ENCODE measurements at places on chromosomes 1 and 21.
A peak's percentile ranks its signal among the peaks of the same experiment; 100 is the strongest.

DNA sequence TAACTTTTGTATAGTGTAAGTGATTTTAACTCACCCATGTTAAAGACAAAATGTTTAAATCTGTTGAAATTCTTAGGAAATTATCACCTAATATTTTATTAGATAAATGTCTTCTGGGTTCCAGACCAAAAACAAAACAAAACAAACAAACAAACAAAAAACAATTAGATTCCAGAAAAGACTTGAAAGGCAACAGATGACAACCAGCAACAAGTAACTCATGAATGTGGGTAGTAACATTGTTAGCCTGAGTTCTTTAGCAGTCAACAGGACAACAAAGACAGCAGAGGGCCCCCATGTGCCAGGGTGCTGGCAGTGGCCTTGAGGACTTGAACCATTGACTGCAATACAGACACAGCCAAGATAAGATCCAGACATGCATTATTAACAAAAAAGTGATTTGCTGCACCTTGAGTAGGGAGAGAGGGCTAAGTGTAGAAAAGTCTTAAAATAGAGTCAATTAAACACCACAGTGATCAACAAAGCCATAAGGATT, 2.4 kb upstream of the CD247 start:
- no peak for DNase-seq

DNA sequence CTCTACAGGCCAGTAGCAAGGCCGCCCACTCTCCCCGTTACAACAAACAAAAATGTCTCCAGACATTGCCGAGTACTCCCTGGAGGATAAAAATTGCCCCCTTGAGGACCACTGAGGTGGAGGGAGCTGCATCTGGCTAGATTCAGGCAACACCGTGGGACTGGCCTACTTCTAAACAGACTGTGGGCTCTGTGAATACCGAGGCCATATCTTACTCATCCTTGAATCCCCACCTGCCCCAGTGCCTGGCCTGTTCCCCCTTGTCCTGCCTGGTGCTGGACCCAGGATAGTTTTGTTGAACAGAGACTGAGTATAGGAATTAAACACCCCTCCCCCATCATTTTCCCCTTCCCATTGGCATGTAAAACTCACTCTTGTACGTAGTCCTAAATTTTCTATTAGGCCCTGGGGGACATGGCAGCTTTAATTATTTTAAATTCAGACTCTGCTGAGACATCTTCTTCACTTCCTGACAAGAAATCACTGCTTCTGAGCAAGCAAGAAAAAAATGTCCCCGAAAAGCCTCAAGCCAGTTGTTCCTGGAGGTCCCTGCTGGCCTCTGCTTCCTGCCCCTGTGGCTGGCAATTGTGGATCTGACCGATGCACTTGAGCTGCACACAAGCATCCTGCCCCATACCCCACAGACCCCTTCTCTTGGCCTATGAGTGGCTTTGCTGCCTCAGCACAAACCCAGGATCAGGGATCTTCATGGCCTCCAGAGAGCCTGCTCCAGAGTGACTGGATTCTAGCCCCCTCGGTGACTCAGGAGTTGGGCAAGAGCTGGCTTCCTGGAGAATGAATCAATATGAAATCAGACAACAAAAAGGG, 111.0 kb downstream of the ACTL8 start:
- DNase-seq: peak; percentile 79

DNA sequence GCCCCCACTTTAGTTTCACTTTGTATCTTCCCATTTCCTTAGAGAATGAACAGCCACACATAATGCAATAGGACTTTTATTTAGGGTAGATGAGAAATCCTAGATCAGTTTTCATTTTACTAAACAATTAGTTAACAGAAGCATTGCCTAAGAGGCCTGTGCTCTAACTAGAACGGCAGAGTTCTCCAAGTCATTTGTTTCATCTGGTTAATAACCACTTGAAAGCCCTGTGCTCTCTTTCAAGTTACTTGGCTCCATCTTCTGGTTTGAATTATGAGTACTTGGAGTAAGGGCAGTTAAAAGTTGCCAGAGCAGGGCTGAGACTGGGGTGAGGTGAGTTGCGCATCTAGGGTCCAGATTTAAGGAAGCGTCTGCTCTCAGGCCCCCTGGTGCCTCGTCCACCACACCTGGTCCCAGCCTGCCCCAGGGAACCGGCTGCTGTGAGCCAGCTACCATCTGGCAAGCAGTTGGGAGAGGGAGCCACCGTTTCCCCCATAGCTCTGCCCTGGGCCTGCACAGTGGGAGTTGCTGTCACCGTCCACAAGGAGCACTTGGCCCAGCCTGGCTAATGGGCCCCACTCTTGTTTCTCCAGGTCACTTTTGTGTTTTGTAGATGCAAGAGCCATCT, 18.1 kb upstream of the SLC44A3 start:
- peak; percentile 87 for DNase-seq

- DNase-seq: no peak
These were observed 43.4 kb downstream of the TSNAX start for GRCh38 chr1:231571904-231572303.

GRCh38 chr21:45541221-45542039, 810 bp downstream of the SLC19A1 start:
- DNase-seq: peak; percentile 41

DNA sequence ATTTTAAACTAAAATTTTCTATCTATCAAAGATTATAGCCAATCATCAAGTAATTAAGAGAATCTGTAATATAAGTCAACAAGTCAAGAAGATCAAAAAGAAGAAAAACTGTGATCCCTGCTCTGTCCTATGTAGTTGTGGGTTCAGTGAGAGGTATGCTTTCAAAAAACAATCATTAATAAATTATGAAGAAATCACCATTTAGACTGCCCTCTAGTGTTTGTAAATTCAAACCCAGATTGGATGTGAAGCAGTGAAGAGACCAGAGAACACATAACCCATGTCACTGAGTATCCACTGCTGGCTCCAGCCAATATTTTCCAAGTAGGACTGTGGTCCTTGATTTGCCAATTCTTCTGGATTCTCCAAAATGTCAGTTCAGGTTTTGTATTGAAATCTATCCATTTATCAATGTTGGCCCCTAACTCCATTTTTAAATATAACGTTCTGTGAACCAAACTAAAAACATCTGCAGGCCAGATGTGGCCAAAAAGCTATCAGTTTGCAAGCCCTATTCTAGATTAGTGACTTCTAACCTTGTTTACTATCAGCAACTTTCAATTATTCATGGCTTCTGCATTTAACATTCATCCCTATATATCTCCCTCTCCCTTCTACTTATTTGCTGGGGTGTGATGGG, 467.5 kb upstream of the CXADR start:
- peak; percentile 45 for DNase-seq

GRCh38 chr1:81208441-81208840, 592.3 kb upstream of the ADGRL2 start:
- DNase-seq: no peak

DNA sequence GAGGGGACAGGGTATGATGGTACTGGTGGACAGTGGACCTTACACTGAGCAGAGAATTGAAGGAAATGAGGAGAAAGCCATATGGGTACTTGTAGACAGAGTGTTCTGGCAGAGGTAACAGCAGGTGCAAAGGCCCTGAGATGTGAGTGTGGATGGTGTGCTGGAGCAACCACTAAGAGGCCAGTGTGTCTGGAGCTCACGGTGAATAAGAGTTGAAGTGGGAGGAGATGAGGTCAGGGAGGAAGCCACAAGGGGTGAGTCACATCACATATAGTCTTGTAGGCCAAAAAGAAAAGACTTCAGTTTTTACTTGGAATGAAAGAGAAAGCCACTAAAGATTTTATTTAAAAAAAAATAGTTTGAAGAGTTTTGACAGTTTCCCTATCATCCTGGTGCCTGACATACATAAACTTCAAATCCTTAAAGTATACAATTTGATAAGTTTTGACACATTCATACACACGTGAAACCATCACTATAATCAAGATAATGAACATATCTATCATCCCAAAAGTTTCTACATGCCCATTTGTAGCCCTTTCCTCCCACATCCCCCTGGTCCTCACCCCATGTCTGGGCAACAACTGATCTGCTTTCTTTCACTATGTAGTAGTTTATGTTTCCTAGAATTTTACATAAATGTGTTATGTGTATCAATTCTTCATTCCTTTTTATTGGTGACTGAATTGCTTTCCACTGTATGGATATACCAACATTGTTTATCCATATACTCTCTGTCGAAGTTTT, 148.4 kb downstream of the GPATCH2 start:
- peak; percentile 86 for DNase-seq

DNA sequence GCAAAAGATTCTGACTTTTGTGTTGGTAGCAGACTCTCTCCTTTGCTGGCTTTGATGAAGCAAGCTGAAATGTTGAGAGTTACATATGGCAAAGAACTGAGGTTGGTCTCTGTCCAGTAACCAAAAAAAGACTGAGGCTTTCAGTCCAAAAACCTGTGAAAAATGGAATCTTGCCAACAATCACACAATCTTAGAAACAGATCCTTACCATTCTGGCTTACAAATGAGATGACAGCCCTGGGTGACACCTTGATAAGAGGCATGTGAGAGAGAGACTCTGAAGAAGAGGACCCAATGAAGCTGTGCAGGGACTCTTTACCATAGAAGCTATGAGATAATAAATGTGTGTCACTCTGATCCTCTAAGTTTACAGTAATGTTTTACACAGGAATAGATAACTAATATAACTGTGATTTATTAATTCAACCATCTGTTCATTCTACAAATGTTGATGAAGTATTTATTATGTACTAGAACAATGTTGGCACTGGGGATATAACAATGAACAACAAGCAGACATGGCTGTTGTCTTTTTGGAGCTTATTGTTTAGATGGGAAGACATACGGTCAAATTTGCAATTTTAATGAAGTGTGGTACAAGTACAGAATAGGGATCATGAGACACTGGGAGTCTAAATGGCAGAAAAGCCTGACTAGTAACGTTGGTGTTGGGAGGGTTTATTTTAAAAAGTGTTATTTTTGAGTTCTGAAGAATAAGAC, 251.0 kb downstream of the OLFM3 start:
- no peak for DNase-seq

GRCh38 chr1:44417351-44418021, 12.4 kb downstream of the RNF220 start:
- peak; percentile 30 for DNase-seq

DNA sequence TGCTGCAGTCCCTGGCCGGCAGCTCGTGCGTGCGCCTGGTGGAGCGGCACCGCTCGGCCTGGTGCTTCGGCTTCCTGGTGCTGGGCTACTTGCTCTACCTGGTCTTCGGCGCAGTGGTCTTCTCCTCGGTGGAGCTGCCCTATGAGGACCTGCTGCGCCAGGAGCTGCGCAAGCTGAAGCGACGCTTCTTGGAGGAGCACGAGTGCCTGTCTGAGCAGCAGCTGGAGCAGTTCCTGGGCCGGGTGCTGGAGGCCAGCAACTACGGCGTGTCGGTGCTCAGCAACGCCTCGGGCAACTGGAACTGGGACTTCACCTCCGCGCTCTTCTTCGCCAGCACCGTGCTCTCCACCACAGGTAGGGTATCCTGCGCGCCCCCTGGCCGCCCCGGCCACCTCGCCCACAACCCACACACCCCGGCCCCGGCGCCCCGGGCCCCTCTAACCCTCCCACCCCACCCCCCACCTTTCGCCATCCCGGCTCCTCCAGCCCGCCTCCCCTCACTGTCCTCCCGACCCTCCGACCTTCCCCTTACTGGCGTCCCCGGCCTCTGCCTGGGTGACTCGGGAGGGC, 352 bp downstream of the KCNK1 start:
- DNase-seq: peak; percentile 50

- DNase-seq: no peak
These were observed 355 bp downstream of the SHISAL2A start for GRCh38 chr1:52633291-52633754.

- DNase-seq: no peak
These were observed 211.8 kb upstream of the FGGY start for GRCh38 chr1:59085101-59085500.
